ENCODE measurements at places on chromosomes 2 and 18.

DNA sequence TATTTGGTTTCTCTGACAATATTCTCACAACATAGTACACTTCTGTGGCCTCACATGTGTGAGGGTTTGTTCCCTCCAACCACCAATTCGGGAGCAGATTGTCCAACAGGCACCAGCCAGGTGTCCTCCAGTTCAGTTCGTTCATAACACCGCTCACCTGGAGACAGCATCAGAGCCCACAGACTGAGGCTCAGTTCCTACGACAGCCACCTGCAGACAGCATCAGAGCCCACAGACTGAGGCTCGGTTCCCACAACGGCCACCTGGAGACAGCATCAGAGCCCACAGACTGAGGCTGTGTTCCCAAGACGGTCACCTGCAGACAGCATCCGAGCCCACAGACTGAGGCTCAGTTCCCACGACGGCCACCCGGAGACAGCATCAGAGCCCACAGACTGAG lies 58.2 kb upstream of the SNTG2 start:
- no peak for DNase-seq

DNA sequence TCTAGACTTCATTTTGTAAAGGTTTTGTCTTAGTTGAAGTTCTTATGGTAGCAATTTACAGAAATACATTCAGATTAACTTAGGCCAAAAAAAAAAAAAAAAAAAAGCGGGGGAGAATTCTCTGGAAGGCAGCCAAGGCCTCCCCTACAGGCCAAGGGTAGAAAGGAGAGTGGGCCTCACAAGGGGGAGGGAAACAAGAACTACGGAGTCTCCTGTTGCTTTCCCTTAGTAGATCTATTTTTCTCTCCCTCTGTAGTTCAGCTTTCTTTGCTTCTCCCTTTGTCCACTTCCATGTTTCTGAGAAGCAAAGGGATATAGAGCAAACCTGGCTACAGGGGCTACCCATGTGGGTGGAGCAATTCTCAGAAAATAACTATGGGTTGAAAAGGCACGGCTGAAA lies 2.4 kb upstream of the STK11IP start:
- DNase-seq, result no peak

- no peak for DNase-seq
Observed at GRCh38 chr18:7645756-7646155, 78.6 kb downstream of the PTPRM start.

GRCh38 chr2:40752796-40753195 lies 300.9 kb upstream of the SLC8A1 start:
- no peak for DNase-seq

- no peak for DNase-seq
Observed at GRCh38 chr2:40363631-40364030, 88.3 kb downstream of the SLC8A1 start.

DNA sequence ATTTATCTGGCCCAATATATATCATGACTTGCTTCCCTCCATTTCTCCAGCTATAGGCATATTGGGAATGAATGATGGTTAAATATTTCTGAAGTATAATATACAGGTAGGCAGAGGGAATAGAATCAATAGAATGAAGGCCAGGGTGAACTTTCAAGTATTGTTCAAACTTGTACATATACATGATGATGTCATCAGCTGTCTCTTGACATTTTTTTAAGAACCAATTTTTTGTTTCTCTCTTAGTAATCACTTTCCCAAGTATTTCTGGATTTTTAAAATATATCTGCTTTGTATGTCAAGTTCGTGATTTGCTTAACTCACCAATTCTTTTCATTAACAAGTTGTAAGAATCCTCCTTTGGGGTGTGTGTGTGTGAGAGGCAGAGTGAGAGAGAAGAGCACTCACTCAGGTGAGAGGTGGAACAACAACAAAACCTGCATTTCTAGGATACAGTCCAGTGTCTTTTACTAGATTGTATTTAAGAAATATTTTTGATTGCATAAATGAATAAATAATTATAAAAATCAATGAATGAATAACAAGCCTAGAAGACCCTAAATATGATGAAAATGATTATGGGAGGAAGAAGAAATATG lies 1239.1 kb downstream of the LRP1B start:
- DNase-seq, result no peak

DNA sequence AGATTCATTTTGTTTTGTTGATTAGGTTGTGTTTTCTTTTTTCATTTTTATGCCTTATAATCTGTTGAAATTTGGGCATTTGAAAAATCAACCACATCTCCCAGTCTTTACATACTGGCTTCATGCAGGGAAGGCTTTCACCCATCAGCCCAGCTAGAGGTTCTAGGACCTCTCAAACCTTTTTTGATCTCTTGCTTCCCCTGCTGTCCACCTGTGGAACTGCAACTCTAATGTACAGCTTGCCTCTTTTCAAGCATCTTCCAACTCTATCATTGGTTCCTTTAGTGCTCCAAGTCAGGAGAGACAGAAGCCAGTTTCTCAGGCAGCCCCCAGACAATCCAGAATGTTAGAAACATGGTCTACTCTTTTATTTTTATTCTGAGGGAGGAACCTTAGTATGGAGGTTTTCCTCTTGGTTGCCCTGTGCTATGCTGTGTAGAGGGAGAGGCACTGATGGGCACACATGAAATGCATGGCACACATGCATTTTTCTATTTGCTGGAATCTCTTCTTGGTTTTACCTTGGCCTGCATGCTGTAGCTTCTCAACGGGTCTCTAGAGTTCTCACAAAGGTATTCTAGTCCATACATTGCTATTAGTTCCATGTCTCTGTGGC lies 107.2 kb upstream of the L3MBTL4 start:
- DNase-seq, result no peak

- DNase-seq, result no peak
Observed at GRCh38 chr2:3956406-3956805, 253.0 kb downstream of the DCDC2C start.

DNA sequence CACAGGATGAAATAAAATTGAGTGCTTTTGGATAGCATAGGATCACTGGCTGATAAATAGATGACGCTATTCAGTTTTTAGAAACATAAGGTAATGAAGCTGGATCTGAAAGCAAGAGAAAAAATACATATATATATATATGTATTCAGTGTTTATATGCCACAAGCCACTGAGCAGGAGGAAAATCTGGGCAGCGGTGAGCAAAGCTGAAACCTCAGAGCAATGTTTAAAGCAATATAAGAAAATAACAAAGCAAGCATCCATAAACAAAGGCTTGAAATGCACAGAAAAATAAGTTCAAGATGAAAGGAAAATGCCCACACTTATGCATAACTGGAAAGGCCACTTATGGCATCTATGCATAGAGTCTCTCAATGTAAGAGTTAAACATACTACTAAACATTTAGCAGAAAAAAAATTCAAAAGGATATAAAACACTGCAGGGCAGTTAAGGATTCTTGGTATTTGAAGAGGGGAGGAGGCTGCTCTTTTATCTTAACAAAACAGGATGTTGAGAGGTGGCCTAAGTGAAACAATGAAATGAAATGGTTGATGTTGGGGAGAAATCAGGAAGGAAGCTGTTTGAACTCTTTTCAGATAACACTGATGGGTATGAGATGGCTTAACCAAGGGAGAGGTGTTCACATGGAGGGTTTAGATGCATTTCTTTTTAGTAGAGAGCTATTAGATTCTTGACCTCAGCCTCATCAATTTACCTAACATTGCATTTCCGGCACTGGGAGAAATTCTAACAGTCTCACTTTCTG lies 129.1 kb downstream of the ARHGAP15 start:
- DNase-seq, result no peak

DNA sequence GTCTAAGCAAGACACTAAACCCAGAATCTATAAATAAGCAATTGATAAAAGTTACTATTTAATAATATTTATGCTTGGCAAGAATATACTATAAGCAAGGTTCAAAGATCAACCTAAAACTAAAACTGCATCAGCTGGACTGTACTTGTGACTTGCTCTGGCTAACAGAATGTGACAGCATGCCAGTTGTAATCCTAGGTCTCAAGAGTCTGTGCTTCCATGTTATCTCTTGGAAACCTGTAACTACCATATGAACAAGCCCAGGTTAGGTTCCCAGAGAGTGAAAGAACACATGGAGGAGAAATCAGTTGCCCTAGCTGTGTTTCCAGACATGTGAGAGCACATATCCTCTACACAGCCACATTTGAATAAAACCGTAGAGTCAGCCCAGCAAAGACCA lies 297.4 kb downstream of the CDH2 start:
- DNase-seq, result no peak

- DNase-seq, result no peak
Observed at GRCh38 chr2:172168917-172169346, 66.2 kb upstream of the DLX2 start.

- no peak for DNase-seq
Observed at GRCh38 chr2:157657858-157658257, 29.2 kb upstream of the ACVR1C start.

DNA sequence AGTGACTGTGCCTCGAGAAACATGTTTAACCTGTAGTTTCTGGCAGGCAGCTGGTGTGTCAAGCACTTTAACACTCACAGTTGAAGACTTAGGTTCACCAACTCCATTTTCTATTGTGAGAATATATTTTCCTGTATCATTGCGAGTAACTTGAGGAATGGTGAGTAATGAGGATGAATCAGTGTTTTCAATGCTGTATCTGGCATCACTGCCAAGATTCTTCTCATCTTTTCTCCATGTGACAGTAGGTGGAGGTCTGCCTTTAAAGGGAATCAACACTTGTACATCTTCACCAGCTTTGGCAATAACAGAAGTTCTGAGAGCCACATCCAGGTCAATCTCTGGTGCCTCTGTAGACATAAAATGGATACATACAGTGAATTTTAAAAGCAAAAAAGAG lies 72.8 kb downstream of the PLEKHA3 start:
- no peak for DNase-seq

DNA sequence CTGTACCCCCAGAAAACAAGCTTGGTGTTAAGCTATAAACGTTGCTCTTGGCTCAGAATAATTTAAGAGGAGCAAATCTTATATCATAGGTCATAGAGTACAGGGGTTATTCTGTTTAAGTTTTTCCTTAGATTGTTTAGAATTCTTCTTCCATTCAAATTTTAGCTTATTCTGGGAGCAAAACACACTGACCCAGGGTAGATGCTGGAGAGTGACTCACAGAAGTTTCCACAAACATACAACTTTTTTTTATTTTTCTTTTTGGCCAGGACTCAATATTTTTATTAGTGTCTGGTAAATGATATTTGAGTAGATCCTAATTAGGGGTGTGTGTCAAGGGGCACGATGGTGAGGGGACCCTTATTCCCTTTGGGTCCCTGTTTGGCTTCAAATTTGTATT lies 71.5 kb upstream of the PSME4 start:
- no peak for DNase-seq

- DNase-seq, result no peak
Observed at GRCh38 chr2:24907116-24907515, 12.9 kb downstream of the ADCY3 start.

- no peak for DNase-seq
Observed at GRCh38 chr2:241068136-241068941, 33.7 kb downstream of the MTERF4 start.

DNA sequence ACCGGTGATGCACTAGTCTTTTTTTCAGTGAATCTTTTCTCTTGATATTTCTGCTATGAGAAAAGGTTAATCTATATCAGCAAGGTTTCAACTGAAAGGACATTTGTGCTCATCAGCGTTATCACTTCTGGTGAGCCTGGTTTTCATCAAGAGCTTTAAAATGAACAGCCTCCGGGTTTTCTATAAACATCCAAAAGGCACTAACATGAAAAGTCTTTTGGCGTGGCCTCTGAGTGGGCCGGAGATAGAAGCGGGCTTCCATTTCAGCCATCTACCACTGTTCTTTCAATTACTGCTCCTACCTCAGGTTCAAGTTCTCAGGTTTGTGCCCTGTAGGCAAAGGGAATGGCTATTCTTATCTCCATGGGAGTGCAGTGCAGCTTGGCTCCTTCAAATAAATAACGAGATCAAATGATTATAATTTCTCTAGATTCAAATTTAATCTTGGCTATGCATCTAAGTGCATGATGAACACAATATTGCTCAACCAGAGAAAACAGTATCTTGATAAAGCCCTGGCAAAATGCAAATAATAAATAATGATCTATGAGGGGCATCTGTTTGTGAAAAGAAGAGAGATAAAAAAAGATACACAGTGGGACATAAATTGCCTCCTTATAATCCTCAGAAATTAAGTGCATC lies 314.8 kb downstream of the CDH2 start:
- no peak for DNase-seq

GRCh38 chr18:70288171-70288850 lies 534 bp upstream of the SOCS6 start:
- no peak for DNase-seq

DNA sequence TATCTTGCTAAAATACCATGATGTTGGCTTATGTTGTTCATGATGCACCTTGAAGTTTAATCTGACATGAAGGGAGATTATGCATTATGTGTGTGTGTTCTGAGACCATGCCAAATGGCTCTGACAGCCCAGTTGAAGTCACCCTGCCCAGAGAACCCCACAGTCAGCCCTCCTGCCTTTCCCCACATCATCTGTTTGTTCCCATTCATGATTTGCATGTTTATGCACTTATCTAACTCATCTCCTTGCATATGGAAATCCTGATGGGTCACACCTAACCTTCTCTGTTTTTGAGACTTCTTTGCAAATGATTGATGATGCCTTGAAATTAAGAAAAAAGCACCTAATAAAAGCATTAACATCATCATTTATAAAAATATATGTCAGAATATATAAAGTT lies 752.2 kb downstream of the GALR1 start:
- no peak for DNase-seq

DNA sequence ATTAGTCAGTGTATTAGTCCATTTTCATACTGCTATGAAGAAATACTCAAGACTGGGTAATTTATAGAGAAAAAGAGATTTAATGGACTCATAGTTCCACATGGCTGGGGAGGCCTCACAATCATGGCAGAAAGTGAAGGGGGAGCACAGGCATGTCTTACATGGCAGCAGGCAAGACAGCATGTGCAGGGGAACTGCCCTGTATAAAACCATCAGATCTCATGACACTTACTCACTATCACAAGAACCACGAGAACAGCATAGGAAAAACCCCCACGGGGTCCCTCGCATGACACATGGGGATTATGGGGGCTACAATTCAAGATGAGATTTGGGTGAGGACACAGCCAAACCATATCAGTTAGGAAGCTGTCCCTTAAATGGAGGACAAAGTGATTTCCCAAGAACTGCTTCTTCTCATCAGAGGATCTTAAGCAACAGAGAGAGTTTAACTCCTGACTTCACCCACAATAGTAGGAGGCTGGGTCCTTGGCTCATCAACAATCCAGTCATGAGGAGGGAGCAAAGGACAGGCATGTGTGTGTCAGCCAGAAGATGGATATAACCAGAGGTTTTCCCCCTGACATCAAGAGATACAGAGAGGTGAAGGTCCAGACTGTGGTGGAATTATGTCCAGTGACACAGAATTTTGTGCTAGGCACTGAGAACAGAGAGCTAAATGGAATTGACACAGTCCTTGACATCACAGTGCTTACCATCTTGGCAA lies 203.8 kb upstream of the SH3BP4 start:
- no peak for DNase-seq

DNA sequence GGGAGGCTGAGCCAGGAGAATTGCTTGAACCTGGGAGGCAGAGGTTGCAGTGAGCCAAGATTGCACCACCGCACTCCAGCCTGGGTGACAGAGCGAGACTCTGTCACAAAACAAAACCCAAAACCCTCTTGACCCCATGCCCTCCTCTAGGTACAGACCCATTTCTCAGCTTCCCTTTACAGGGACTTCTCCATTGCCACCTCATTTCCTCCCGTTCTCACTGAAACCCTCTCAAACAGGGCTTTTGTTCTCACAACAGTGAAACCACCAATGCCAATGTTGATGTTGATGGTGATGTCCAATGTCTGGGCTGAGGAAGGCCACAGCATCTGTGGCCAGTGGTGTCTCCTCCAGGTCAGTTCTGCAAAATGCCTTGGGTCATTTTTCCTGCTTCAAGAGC lies 69.0 kb upstream of the ZCCHC2 start:
- no peak for DNase-seq

GRCh38 chr18:65620076-65620696 lies 130.6 kb upstream of the CDH7 start:
- no peak for DNase-seq
